ENCODE measurements at places on chromosomes 1 and 21.

DNA sequence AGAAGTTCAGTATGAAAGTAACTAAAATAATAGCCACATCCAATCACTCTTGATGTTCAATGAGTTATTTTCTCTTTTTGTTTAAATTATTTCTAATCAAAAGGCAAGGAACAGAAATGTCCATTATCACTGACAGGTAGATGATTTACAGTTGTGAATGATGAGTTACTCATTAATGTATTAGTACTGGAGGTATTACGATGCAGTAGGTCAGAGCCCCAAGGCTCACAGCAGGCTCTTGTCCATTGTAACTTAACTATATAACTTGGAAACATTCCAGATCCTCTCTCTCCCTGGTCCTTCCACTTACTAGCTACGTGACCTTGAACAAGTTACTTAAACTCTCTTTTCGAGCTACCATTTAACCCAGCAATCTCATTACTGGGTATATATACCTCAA lies 39.5 kb downstream of the CRB1 start:
- DNase-seq, result no peak

- peak; percentile 39 for DNase-seq
Observed at GRCh38 chr1:27960762-27961645, 1.2 kb downstream of the XKR8 start.

GRCh38 chr1:20430355-20431175 lies 55.4 kb downstream of the CAMK2N1 start:
- DNase-seq, result peak; percentile 46

DNA sequence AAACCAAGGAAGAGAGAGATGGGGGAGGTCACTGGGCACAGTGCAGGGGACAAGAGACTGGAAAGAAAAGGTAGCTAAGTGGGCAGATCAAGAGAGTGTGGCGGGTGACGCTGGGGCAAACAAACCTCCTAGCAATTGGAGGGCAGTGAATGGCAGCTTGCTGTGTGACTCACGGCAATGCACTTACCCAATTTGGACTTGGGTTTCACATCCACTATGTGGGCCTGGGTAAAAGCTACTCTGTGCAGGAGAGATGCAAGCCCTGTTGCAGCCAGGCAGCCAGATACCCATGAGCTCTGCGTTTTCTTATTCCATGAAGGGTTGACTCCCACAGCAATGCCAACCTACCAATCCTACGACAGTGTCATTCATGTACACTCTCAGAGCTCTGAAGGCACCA lies 9.5 kb downstream of the PLXNA2 start:
- DNase-seq, result peak; percentile 85

DNA sequence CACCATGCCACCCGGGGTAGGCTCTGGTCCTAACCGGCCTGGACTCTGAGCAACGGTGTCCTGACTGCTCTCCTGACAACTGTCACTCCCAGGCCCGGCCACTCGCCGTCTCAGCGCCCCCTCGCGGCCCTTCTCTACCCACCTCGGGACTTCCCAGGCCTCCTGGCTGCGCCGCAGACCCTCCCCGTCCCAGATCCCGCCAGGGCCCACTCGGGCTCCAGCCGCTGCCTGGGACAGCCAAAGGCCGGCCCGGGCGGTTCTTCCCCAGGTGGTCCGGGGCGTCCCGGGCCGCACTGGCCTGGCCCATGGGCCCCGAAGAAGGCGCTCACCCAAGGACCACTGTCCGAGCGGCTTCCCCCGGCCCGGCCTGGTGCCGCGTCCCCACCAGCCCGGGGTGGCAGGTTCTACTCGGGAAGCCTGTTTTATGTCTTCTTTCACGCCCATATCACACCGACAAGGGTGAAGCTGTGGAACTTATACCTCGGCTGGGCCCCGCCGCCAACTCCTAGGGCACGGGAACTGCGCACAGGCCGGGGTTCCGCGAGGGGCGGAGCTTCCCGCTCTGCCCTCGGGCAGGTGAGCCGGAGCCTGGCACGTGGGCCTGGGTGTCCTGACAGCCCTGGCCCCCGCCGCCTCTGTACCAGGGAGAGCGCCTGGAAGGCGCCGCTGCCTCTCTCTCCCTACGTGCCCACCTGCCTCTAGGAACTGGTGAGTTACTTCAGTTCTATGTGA lies 138.3 kb downstream of the TTLL7 start:
- peak; percentile 95 for DNase-seq
